ENCODE measurements at places on chromosomes 1 and 21.
A peak's percentile ranks its signal among the peaks of the same experiment; 100 is the strongest.

DNA sequence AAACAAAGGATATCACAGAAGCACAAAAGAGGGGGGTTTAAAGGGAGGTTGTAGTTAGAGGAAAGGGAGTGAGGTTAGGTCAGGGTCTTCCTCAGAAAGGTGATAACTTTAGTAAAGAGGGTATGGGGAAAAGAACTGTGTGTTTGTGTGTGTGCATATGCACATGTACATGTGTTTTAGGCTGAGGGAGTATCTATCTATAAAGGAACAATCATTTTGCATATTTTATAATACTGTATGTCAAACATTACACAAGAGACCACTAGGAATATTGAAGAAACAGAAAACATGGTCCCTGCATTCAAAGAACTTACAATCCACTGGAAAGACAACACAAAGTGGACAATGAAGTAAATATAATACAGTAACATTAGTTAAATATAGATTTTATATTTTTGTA lies 132.2 kb downstream of the ACBD6 start:
- no peak for DNase-seq

DNA sequence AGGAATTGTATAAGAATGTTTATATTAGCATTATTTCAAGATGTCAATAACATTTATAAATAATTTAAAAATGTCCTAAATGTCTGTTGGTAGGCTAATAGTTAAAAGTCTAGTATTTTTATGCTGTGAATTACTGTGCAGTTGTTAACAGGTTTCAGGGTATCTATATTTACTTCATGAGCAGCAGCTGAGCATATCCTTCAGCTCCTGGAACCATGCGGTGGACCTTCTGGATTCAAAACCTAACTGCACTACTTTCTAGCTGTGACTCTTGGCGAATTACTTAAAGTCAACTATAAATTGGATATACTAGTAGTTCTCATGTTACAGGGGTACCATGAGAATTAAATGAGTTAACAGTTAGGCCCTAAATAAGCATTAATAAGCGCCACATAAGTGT lies 3.7 kb downstream of the CEP350 start:
- no peak for DNase-seq

GRCh38 chr1:180926164-180926981 lies 13.7 kb downstream of the KIAA1614 start:
- peak; percentile 69 for DNase-seq

DNA sequence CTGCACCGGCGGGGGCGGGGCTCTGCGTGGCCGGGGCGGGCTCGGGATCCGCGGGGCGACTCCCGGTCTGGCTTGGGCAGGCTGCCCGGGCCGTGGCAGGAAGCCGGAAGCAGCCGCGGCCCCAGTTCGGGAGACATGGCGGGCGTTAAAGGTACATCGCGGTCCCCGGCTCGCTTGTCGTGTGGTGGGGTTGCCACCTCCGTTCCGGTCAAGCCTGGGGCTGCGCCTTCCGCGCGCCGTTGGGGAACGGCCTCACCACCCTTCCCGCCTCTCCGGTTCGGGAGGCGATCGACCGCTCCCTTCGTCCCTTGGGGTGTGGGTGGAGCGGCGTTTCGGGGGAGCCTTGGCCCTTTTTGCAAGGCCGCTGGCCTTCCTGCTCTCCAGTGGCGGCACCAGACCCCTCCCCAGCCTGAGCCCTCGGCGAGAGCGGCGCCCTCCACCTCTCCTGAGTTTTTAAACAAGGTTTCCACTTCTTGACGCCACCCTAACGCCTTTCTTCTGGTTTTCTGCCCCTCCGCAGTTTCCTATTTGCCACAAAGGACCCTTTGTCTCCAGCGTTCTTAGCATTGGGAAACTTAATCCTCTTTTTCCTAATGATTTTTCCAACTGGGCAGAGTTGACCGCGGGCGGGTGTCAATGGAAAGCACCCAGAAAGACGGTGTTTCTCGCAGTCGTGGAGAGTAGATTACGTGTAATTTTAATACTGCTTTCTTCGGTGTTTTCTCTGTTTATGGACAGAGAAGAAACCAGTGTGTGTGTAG lies at the start of the genes LEPR and LEPROT:
LEPR (plus strand) TSS at position 79 of the 761 bp plus-strand sequence. CDS start 144,898 bp downstream, outside the sequence.
LEPROT (plus strand) TSS at position 79 of the 761 bp plus-strand sequence; CDS start at position 136, 57 bp downstream.
- no peak for DNase-seq

DNA sequence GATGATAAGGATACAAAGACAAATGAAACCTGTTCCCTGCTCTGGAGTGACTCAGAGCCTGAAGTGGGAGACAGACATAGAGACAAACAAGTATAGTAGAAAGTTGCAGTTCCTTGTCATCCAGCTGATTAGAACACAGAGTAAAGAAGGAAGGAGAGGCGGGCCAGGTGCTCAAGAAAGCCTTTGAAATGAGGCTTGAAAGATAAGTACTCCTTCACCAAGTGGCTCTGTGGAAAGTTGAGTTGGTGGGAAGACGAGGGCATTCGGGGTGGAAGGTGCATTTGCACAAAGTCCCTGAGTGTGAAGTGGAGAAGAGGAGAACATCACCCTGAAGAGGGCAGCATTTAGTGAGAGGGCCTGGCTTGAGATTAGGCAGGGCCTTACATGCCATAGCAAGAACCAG lies 17.0 kb downstream of the MARK1 start:
- DNase-seq, result no peak

DNA sequence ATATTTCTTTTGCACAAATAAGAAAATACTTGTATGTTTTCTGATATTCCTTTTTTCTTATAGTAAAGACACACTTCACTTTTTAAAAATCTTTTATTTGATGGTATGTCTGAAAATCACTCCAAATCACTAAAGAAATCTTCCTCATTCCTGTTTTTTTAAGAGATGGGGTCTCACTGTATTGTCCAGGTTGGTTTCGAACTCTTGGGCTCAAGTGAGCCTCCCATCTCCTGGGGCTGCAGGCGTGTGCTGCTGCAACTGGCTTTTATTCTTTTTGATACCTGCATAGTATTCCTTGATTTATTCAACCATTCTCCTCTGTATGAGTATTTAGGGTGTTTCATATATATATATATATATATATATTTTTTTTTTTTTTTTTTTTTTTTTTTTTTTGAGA lies 88.1 kb downstream of the OSBPL9 start:
- DNase-seq, result no peak

DNA sequence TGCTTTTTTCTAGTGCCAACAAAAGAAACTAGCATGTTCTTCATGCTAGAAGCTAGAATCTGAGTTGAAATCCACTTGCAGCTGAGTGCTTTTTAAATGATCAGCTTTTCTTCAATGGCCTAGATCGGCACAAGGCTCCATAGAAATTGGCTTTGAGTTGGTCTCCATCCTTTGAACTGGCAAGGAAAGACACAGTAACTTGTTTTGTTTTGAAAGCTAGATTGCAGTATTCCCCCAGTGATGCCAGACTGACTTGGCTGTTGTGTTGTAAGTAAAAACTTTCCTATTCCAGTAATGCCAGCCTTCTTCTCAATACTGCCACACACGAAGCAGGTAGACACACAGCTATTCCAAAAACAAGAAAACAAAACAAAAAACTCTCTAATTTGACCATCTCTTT lies 139.1 kb downstream of the FMN2 start:
- DNase-seq, result no peak

- no peak for DNase-seq
These were observed 21.7 kb downstream of the CRYAA start for GRCh38 chr21:43190544-43190943.

- no peak for DNase-seq
These were observed 108.6 kb downstream of the GPR52 start for GRCh38 chr1:174556392-174556791.

- DNase-seq, result no peak
These were observed 34.8 kb upstream of the DUSP10 start for GRCh38 chr1:221776495-221777301.

DNA sequence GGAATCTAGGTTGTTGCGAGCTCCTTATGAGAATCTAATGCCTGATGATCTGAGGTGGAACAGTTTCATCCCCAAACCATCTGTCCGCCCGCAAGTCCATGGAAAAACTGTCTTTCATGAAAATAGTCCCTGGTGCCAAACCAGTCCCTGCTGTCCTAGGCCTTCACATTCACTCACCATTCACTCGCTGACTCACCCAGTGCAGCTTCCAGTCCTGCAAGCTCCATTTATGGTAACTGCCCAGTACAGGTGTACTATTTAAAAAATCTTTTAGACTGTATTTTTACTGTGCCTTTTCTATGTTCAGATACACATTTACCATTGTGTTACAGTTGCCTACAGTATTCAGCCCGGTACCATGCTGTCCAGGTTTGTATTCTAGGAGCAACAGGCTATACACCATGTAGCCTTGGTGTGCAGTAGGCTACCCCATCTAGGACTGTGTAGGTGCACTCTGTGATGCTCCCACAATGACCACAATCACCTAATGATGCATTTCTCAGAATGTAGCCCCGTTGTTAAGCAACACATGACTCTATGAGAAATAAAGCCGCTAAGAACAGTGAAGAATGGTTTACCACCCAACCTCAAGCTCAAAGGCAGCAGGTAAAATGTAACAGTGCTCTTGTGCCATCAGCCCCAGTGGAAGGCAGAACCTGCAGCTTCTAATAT lies 2.4 kb downstream of the ECHDC2 start:
- DNase-seq, result no peak

GRCh38 chr1:27388337-27389005 lies 4.0 kb upstream of the GPR3 start:
- no peak for DNase-seq
